Substantia nigra (tissue), 51 donors: ENCODE measurements at places on chromosomes 7 and 10.

- no peak for DNase-seq
Measured at GRCh38 chr7:51786284-51786683, 469.7 kb upstream of the COBL start.

GRCh38 chr7:113405296-113406056 lies 287.1 kb upstream of the SMIM30 start:
- no peak for DNase-seq

DNA sequence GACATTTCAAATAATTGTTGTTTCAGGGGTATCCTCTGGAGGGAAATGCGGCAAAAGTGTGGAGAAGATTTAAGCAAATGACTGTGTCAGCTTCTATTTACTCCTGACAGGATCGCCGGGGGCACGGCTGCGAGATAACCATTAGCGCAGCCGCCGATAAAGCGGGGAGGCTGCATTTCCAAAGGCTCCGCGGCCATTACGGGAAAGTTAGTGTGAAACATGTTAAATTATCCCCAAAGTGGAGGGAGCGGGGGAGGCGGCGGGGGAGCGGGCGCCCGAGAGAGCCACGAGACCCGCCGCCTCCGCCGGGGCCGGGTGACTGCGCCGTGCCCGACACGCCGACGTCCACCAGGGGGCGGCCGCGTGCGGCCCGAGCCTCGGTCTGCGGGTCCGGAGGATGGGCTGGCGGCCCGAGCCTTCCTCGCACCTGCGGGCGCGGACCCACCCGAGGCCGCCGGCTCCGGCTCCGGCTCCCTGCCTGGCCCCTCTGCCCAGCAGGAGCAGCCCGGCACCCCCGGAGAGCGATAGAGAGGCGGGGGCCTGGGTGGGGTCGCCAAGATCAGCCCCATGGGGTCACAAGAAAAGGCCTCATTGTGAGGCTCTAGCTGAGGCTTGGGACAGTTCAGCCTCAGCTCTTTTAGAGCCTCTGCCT lies 74.4 kb upstream of the PAX2 start:
- no peak for DNase-seq

DNA sequence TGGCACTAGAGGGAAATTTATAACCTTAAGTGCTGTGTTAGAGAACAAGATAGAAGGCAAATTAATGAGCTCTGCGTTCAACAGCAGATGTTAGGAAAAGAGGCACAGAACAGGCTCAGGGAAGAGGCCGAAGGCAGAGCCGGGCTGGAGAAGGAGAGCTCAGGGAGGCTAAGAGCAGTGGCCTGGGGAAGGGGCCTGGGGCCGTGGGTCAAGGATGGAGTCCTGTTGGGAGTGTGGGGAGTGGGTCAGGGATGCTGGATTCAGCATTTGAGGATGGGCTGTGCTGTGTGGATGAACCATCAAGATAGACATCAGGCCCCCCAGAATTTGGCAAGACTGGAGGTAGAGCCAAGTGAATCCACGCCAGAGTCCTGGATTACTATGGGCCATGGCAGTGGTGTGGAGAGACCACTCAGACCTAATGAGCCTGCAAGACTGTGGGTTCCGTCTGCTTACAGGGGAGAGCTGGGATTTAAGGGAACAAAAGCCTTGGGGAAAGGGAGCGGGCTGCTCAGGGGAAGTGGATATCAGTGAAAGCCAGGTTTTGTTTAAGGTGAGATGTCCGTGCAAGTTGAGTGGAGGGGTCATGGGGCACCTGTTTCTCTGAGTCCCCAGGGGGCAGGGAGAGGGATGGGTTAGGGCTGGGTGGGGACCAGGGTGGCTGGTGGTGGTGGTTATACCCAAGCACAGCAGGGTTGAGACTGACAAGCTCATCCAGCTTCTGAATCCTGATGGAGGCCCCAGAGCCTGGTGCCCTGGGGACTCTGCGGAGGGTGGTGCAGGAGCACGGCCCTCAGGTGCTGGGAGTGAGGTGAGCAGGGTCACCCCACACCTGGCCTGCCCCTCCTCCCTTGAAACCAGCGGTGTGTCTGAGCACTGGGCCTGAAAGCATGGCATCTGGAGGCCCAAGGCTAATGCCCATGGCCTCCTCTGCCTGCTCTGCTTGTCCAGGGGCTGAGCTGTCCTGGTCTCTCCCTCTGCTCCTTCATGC lies 101.7 kb downstream of the BMS1 start:
- DNase-seq = no peak

DNA sequence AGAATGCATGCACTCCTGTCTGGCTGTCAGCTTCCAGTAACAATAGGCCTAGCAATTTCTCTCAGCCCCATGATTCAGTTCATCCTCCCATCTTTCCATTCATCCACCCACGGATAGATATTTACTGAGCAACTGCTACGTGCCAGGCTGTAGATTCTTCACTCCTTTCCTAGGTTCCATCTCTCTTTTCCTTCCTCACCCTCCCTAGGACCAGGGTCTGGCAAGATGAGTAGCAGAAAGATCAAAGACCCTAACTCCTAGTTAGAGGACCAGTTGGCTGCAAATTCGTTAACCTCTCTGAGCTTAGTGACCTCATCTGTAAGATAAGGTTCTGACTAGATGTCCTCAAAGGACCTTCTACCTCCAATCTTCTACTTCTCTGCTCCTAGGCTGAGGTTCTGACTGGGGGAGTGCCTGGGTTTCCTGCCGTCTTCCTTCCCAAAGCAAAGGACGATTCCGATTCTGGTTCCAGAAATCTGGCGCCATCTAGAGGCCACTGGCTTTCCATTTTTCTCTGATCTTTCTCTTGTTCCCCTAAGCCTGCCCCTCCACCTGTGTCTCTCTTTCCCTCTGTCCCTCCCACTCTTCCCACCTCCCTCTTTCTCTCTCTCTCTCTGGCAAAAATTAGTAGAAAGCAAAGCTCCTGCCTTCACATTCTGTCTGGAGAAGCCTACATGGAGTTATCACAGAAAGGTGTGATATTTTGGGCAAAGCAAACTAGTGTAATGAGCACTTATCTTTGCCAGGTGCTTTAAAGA lies 26.2 kb downstream of the TBATA start:
- DNase-seq = peak; percentile 47

- DNase-seq = no peak
Measured at GRCh38 chr10:124341768-124342135, 77.0 kb downstream of the OAT start.

GRCh38 chr10:15296701-15297100 lies 74.4 kb downstream of the FAM171A1 start:
- no peak for DNase-seq

DNA sequence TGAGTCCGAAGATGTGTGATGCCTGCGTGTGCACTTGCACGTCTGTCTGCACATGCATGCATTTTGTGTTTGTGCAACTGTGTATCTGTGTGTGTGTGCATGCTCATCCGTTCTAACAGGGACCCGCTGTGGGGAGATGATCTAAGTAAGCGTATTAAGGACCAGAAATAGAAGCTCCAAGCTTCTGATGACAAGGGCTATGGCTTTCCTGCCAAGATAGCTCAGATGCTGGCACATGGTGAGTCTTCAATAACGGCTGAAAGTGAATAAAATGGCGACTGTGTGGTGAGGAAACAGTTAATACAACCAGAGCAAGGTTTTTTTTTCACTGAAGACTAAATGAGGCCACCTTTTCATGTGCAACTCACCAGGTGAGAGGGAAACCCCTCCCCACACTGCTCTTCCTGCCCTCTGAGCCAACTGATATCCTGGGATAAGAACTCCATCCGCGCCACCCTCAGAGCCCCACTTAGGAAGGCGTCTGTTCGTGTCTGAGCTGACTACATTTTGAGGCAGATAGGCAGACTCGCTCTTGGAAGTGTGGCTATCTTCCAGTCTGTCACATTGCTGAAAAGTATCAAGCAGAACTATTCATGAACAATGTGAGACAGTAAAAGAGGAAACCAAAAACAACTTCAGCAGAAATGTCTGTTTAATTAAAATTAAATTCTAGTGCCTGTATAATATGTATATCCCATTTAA lies 47.4 kb upstream of the TCERG1L start:
- no peak for DNase-seq

DNA sequence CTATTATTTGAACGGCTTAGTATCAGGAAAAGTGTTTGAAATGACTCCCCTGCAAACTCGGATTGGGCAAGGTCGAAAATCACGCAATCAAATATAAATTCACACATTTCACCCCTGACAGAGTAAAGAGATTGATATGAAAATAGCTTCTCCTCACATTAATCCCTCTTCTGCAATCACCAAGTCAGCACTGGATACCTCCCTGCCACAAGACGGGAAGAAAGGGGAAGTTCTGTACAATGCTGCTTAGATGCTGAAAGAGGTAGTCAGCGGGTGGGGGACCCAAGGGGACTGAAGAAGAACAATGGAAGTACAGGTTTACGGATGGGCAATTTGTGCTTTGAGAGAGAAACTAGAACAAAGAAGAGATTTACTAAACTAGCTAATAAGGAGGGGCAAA lies 72.0 kb upstream of the ANK3 start:
- no peak for DNase-seq

DNA sequence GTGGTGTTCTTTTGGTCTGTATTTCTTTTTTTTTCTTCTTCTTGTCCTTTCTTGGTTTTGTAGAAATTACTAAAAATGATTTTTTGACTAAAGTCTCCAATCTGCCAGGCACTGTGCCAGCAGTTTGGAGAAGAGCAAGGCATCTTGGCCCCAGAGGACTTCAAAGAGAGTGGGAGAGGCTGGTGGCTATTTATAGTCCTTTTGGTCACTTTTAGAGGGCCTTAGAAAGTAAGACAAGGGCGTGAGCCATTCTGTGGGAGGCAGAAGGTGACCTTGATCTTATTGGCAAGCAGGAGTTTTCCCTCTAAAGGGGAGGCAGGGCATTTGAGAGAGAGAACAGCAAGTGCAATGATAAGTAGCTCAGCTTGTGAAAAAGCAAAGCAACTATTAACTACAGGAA lies 211.9 kb downstream of the GALNT17 start:
- no peak for DNase-seq

DNA sequence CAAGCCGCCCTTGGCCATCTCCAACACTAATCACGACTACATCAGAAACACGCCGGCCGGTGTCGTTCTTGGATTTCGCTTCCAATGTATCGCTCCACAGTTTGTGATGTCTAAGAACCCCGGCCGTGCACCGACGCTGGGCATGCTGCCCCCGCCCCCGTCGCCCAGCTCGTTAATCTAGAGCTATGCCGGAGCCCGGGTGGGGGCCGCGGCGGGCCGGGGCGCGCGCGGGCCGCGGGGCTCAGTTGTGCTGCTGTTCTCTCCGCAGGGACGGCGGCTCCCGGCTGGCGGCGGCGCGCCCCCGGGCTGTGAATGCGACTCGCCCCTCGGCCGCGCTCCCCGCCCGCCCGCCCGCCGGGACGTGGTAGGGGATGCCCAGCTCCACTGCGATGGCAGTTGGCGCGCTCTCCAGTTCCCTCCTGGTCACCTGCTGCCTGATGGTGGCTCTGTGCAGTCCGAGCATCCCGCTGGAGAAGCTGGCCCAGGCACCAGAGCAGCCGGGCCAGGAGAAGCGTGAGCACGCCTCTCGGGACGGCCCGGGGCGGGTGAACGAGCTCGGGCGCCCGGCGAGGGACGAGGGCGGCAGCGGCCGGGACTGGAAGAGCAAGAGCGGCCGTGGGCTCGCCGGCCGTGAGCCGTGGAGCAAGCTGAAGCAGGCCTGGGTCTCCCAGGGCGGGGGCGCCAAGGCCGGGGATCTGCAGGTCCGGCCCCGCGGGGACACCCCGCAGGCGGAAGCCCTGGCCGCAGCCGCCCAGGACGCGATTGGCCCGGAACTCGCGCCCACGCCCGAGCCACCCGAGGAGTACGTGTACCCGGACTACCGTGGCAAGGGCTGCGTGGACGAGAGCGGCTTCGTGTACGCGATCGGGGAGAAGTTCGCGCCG lies 1.9 kb downstream of the VWC2 start:
- DNase-seq = peak; percentile 56

DNA sequence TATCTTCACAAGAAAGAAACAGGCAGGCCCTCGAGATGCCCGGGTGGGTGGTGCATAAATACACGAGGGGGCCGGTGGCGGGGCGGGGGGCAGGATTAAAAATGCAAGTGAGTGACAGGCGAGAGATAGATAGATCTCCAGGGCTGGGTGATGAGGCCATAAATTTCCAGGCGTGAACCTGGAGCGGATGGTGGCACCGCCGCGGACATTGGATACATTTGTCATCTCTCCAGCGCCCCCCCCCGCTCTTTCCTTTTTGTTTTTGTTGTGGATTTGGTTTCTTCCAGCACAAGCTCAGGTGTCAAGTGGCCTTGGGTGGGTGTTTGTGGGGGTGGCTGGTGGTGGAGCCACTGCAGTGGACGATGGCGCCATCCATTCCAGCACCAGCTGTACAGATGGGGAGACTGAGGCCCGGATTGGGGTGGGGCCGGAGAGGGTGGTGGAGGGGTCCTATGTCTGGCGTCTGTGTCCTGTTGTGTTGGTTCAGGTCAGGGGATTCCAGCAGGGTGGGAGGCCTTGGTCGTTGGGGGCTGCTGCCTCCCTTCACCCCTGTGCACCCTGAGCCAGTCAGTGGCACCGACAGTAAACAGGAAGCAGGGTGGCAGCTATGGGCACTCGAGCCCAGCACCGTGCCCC lies 2.9 kb downstream of the ELFN1 start:
- DNase-seq = no peak

GRCh38 chr10:84296091-84296981 lies 32.1 kb upstream of the CCSER2 start:
- no peak for DNase-seq

DNA sequence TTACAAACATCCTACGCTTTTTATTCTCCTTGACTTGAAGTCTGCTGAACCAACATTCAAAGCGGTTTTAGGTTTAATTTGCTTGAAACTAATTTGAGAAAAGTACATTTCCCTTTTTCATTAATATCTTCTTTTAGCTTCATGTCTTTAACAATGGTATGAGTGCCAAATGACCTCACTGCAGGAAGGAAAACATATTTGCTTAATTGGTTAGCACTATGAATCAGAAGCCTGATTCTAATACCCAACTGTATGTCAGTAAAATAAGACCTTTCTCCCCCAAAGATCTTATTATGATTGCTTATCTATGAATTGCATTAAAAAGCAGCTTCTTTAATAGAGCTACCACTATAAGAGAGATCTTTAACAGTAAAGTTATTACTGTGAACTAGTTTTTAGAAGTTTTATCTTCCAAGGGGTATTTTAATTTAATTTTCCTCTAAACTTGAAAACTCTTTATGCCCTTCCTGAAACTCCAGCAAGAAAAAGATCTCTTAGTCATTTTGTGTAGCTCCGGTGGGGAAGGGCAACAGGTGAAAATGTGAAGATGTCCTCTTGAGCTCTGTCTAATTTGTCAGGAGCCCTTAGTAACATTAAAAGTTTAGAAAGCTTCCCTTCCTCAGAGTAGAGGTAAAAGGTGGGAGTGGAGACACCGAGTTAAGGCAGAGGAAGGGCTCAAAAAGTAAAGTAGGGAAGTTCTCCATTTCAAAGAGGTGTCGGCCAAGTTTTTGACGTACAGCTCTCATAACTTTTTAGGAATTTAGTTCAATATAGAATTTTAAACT lies 6.1 kb downstream of the COL1A2 start:
- no peak for DNase-seq

GRCh38 chr10:68137171-68137570 lies 27.9 kb downstream of the MYPN start:
- no peak for DNase-seq

DNA sequence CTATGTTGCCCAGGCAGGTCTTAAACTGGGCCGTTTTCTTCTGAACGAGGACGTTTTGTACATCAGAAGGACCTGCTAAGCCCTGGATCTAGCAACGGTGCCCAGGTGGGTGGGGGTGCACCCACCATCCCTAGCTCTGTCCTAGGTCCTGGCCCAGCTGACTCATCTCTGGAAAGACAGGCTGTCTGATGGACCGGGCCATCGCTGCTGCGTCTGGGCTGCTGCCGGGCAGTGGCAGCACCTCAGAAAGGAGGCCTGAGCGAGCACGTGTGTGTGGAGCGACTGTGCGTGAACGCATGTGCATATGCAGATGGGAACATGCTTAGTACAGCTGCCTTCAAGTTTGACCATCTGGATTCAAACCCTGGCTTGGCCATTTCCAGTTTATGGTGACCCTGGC lies 7.3 kb upstream of the ELFN1 start:
- DNase-seq = no peak

- DNase-seq = no peak
Measured at GRCh38 chr7:91050677-91051076, 213.6 kb upstream of the FZD1 start.
